NCI-H774 (cell line): ENCODE measurements at places on chromosomes 12 and 14.

DNA sequence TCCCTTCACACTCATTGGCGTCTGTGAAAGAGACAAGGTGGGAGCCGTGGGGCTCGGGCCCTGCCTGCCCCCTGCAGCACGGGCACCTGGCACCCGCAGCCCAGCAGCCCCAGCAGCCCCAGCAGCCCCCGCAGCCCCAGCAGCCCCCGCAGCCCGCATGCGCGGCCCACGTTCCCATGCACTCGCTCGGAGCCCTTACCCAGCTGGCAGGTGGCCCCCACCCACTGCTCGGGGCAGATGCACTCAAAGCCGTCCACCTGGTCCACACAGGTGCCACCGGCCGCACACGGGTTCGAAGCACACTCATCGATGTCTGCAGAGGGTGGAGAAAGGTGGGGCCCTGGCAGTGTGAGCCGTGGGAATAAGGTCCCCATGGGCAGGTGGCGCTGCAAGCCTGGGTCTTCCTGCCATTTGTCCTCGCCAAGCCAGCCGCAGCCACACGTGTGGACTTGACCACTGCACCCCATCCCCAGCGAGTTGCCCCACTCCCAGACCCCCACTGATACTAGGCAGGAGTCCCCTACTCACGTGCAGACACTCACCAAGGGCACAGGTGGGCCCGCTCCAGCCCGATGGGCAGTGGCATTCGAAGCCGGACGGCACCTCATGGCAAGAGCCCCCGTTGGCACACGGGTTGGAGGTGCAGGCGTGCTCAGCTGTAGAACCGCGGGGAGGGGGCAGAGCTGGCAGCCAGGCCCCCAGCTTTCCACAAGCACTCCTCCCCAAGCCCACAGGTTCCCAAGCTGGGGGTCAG, 17.3 kb downstream of the JAG2 start:
- DNase-seq = no peak

DNA sequence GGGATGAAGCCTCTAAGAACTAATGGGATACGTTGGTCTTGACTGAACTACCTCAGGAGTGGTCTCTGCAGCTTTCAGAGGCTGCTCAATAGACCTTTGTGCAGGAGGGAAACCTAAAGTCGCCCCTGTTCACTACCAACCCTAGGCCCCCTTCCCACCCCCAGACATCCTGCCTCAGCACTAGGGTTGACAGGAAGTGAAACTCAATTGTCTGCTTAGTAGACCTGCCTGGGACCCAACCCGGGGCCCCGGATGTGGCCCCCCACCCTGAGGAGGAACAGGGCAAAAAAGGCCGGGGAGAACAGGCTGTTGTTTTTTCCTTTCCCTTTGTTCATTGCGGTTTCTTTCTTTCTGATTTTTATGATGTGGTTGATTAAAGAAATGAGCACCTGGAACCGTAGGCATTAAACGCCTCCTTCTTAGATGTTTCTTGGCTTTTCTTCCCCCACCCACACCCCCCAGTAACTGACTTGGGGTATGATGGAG, 1.6 kb upstream of the DGKA start:
- no peak for DNase-seq

DNA sequence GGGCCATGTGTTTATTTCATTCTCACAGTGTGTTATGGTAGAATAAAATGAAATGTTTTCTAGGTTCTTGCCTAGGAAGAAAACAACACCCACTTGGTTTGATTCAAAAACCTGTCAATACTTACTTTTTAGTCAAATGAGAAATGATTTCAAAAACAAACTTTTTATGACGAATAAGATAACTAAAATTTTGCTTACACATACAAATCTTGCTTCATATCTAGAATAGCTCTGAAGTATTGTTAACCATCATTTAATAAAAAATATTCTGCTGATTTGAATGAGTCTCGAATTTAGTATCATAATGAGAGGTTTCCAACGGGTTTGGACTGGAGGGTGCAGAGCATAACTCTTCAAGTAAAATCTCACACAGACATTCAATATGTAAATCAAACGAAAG, 23.2 kb downstream of the SLCO1C1 start:
- DNase-seq = no peak

DNA sequence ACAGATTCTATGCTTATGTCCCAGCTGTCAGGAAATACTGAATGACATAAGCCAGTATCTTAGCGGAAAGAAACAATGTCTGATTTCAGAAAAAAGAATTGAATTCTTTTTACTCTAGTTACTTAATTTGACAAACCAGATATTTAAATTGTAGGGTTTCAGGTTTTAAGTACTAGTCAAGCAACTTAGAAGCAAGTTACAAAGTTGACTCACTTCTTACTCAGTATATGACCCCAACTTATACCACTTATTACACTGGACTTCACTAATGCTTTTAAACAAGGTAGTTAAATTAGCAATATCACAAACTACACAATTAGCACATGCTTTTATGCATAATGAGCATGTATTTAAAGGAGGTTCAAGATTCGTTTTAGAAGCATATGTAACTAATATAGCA, 7.1 kb downstream of the GMFB start:
- no peak for DNase-seq

- DNase-seq = peak; percentile 39
These were observed at the start of gene PPP1R36 for GRCh38 chr14:64549791-64550620. Gene PPP1R36, plus strand, starts transcription at chr14:64549961. Its CDS starts 37 bp downstream, at chr14:64549998.

GRCh38 chr14:91008759-91009409, 51.6 kb downstream of the RPS6KA5 start:
- no peak for DNase-seq

DNA sequence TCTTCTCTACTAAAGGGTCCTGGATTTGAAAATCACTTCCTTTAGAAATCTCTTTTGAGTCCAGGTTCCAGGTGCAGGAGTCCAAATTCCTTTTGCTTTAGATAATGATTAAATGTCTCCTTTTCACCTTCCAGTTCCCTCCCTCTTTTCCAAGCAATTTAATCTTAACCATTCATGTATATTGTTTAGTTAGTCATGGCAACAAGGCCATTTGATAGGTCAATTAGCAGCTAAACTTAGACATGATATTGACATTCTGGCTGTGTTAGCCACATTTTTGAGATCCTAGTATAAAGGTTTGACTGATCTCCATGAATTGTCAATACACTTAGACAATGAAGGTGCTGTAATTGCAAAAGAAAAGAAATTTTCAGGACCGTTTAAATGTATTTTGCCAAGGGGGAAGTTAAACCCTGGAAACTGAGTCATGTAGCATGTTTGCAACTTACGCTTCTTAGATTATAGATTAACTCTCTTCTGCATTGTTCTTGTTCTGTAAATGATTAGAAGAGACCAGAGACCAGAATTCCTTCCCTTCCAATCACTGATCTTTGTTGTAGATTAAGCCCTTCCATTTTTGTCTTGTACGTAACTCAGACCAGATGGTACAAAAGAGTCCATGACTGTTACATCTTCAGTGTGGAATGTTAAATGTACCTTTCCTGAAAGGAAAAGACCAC, 12.4 kb upstream of the C12orf75 start:
- peak; percentile 95 for DNase-seq

DNA sequence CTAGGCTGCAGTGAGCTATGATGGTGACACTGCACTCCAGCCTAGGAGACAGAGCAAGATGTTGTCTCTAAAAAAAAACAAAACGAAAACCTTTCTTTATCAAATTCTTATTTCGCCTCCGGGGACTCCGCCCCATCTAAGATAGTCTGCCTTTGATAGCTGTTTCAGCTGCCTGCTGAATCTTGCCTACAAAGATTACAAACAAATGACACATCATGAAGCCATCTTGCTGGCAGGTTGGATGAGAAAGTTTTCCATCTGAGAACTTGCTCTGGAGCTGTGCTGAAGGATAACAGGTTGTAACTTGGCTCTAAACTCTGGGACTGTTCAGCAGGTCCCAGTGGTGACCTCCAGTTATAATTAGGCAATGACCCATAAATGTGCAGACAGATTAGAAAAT, 41.8 kb upstream of the AEBP2 start:
- DNase-seq = no peak

DNA sequence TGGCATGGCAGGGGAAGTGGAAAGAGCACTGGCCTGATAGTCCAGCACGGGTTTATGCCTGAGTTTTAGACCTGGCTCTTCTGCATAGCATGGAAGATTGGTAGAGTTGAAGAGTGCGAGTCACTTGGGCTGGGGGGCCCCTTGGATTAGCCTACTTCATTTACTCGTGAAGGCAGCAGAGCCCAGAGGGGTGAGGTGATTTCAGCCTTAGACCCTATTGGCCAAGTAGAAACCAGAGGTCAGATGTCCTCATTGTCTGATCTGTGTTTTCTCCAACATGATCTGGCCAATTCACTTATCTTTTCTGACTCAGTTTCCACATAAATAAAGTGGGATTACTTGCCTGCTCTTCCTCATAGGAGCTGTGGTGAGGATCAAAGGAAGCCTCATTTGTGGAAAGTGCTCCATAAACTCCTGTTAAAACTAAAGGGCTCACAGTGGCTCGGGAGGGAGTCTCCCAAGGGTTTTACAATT, 1.9 kb downstream of the PLEKHG3 start:
- DNase-seq = no peak

- DNase-seq = no peak
These were observed 196.9 kb upstream of the ALG10 start for GRCh38 chr12:33825442-33825841.

DNA sequence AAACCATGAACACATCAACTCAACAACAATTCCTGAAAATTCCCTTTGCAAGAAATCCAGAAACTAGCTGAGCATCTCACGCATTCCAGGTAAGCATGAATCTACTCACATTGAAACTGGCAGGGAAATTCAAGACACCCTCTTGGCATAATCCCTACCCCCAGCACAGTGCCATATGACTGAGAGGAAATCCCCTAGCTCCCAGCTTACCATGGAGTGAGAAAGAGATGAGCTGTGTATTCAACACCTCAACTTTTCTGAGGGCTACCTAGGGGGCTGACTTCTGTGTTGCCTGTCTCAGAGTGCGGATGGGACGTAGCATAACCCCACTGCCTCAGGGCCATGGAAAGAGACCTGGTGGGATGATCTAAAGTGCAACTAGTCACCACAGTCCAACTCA, 37.7 kb upstream of the GPR132 start:
- no peak for DNase-seq

DNA sequence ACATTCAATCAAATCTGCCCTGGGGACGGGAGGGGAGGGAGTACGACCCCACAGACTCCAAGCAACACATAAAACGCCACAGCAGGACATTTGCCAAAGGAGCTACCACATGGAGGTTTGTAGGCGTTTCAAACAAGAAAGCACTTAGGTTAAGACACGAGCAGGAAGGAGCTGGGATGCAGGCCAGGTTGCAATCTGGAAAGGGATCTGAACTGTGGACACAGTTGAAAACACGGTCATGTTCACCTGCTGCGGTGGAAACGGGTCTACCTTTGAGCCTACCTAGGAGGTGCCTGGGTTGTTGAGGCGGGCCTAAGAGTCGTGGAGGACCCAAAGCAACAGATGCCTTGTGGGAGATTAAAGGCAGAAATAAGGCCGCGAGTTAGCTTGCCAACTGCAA, 18.4 kb downstream of the PRKAB1 start:
- DNase-seq = no peak

- no peak for DNase-seq
These were observed 45.3 kb downstream of the FBXO34 start for GRCh38 chr14:55316564-55316963.

DNA sequence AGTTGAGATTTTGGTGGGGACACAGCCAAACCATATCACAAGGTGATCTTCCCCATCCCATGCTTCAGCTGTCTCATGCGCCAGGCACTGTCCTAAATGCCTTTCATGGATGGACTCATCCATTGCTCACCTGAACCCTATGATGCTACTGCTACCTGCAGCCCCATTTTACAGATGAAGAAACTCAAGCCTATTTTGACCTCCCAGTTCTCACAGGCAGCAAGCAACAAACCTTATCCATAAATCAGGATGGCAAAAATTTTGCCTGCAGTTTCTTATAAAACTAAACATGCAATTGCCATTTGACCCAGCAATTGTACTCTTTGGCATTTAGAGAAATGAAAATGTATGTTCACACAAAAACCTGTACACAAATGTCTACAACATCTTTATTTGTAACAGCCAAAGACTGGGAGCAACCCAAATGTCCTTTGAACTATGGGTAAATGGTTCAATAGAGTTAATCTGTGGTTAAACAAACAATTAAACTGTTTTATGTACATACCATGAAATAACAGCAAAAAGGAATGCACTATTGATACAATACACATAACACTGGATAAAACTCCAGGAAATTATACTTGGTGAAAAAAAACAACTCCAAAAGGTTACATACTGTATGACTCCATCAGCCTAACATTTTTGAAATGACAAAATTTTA, 2.6 kb downstream of the NT5DC3 start:
- no peak for DNase-seq

DNA sequence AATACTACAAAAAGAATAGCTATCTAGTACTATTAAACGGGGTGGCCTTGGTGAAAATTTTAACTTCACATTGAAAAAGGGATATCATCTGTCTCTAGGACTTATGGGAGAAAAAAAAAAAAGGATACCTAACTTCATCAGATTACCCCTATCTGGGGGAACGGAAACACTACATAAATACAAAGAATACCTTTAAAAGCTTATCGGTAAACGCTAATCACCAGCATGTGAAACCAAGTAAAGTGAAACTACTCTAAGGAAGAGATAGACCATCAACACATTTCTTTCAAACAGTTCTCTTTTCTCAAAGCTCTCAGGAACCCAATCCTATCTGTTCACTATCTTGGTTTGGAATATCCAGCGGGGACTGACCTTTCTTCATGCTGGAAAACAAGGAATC, 3.5 kb downstream of the KICS2 start:
- DNase-seq = no peak

- DNase-seq = no peak
These were observed 85.1 kb downstream of the ACACB start for GRCh38 chr12:109201496-109201885.

GRCh38 chr12:108722463-108722862, 8.9 kb downstream of the CORO1C start:
- no peak for DNase-seq

DNA sequence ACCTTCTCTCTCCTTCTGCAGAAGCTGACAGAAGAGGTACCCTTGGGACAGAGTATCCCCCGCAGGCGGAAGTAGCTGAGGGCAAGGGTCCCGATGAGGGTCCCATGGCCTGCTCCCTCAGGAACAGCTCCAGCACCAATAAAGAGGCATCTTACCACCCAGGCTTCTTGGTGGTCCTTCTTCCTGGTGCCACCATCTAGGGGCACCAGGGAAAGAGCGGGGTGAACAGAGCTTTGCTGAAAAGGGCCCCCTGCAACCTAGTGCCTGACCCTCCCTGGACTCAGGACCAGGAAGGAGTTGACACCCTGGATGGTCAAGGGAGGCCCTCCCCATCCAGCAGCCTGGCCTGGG, 591 bp upstream of the IRF9 start:
- DNase-seq = no peak

- no peak for DNase-seq
These were observed 103.2 kb upstream of the BCL2L14 start for GRCh38 chr12:11967376-11968047.

DNA sequence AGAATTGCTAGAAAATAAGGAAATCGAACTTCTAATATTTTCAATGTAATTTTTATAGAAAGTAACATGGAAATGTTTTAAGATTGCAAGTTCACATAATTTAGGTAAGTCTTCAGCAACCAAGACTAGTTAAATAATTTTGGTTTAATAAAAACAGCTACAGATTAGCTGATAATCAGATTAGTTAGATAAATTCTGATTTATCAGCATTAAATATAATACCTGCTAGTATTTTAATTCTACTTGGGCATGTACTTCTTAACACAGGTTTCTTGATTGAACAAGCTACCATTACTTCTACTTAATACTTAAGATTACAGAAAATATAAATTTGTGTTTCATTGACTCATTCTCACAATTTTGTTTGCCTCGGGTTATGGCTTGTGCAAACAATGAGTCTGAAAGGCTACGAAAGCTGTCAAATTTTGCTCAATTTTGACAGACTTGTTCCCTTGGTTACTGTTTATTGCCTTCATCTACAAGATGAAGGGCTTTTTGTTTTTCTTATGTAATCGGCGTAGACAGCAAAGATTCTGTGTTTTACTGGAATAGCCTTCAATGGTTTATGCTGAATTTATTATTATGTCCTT, 116.1 kb upstream of the NUDT4 start:
- no peak for DNase-seq
